ENCODE measurements at places on chromosomes 13 and 19. TPM values are rescaled to one million over a fixed set of nuclear protein-coding genes. Genes with fewer than 3 reads are reported as not detected.

Gene LRRC63
- 0.69 TPM for total RNA-seq

Gene GPR183
- 11.7 TPM for total RNA-seq

Gene OR7G2
- total RNA-seq: not detected

Gene ZNF284
- total RNA-seq: 3.7 TPM

Gene MARCHF2
- total RNA-seq: 45.8 TPM

Gene CEACAM16
- total RNA-seq: 0.12 TPM

Gene NUFIP1
- 3.4 TPM for total RNA-seq

Gene RFXAP
- 4.4 TPM for total RNA-seq

Gene IFNL1
- total RNA-seq: not detected

Measured in mucosa of gallbladder (tissue), 1 donor.